ENCODE measurements at places on chromosomes 5 and 9. TPM values are rescaled to one million over a fixed set of nuclear protein-coding genes. Genes with fewer than 3 reads are reported as not detected.

Gene IGFBPL1
- 2.3 TPM for total RNA-seq

Gene DOCK8
- 0.31 TPM for total RNA-seq

Gene KYAT1
- 13.5 TPM for total RNA-seq

Gene MVB12B
- total RNA-seq: 7.8 TPM

Gene ANKRD31
- 0.05 TPM for total RNA-seq
